ENCODE measurements at places on chromosomes 4 and X. TPM values are rescaled to one million over a fixed set of nuclear protein-coding genes. Genes with fewer than 3 reads are reported as not detected.

The RHOXF2B gene
- not detected for total RNA-seq

The FTSJ1 gene
- 123 TPM for total RNA-seq

The CITED1 gene
- total RNA-seq, result not detected

The VBP1 gene
- total RNA-seq, result 53.7 TPM

The FAM47B gene
- not detected for total RNA-seq

The GPR119 gene
- total RNA-seq, result not detected

The TMEM150C gene
- total RNA-seq, result 1.9 TPM

The SMIM10 gene
- total RNA-seq, result not detected

The IL2 gene
- not detected for total RNA-seq

The TASL gene
- total RNA-seq, result not detected

The DAPP1 gene
- total RNA-seq, result 0.20 TPM

The SYTL4 gene
- 7.1 TPM for total RNA-seq

The HSFX2 gene
- not detected for total RNA-seq

The CFI gene
- total RNA-seq, result 0.08 TPM

The NAP1L2 gene
- 0.80 TPM for total RNA-seq

The DMP1 gene
- not detected for total RNA-seq

The DRD5 gene
- total RNA-seq, result not detected

The LGI2 gene
- total RNA-seq, result 0.67 TPM

The CSN1S1 gene
- total RNA-seq, result not detected

The LIAS gene
- 17.4 TPM for total RNA-seq

The FMR1NB gene
- total RNA-seq, result not detected

The NDST4 gene
- not detected for total RNA-seq

The MXRA5 gene
- not detected for total RNA-seq

The OFD1 gene
- total RNA-seq, result 5.9 TPM

The UGT2B7 gene
- not detected for total RNA-seq

The FGB gene
- not detected for total RNA-seq

The ADRA2C gene
- total RNA-seq, result 0.10 TPM

All from HT1080 (cell line).